ENCODE measurements at places on chromosomes 6 and 20.

DNA sequence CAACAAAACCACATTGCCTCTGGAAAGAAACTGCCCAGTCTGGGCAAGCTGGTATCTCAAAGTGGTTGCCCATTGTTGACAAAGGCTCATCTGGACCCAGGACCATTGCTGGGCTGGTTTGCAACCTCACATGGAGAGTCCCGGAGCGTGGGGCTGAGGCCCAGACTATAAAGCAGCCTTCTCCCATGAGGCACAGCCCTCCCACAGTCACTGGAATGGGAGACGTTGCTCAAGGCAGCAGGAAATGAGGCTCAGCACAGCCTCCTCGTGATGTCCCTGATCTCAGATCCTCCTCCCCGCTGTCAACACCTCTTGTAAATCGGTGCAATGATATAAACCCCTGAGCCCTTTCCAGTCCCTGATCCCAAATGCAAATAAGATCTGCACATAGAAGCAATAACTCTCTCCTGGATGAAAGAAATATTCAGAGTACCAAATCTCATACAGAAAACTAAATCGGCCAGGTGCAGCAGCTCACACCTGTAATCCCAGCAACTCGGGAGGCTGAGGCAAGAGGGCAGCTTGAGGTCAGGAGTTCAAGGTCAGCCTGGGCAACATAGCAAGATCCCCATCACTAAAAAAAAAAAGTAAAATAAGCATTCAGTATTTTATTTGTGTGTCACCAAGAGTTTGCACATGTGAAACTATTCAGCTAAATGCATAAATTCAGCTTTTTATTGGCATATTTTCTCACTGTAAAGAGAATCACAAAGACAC lies 103.0 kb upstream of the RREB1 start:
- no peak for DNase-seq

- no peak for DNase-seq
Measured at GRCh38 chr20:50604451-50604850, 86.9 kb downstream of the RIPOR3 start.

DNA sequence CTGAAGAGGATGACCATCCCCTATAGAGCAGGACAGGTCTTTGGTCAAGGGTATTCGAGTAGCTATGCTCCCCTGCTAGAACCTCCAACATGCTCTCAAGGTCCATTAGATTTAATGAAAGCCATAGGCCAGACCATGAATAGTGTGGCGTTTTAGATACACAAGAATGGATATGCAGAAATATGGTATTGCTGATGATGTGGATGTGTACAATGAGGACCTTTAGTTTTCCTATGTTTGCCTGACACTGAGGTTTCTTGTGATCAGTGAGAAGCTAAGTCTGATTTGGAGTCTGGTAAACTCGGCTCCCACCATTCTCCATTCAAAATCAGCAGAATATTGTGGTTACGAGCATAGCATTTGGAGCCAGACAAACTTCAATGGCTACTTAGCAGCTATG lies 125.6 kb downstream of the TSHZ2 start:
- no peak for DNase-seq

GRCh38 chr6:148342350-148343046 lies at the start of gene SASH1:
SASH1 (plus strand) TSS chr6:148342838; CDS start chr6:148343068, 230 bp downstream.
- DNase-seq = no peak

All from GDM1 (cell line).